ENCODE measurements at places on chromosomes 2 and 18. TPM values are rescaled to one million over a fixed set of nuclear protein-coding genes. Genes with fewer than 3 reads are reported as not detected.

Gene CCDC88A
- 17.6 TPM for total RNA-seq

Gene RBBP8
- total RNA-seq = 4.7 TPM

DNA sequence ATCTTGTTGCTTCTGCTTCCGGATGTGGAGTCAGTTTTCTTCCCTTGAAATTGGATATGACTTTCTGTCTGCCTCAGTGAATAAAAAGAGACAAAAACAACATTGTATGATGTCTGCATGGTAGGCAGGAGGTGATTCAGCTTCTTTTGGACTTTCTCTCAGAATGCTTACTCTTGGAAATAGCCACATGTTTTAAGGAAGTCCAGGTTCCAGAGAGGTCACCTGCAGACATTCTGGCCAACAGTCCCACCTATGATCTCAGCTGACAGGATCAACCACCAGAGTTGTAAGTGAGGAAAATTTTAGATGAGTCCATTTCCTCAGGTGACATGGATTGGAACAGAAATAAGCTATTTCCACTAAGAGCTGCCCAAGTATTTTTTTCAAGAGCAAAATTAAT is 508.7 kb upstream of the FAM98A start:
- DNase-seq = no peak

DNA sequence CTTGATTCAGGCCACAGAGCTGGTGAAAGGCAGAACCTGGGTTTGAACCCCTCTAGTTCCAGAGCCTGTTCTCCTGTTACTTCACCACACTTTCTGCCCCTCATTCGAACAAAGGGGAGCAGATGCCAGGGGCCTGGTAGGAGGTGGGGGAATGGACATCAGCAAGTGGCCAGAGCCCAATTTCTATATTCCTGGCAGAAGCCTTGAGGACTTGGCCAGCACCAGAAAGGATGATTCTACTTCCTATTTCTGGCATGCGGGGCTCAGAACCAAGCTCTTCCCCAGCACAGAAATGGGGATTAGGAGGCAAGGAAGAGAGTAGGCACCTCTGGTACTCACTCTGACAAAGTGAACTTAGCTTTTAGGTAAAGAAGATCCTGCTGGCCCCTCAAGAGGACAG is 49.3 kb downstream of the ADD2 start:
- DNase-seq = no peak
